ENCODE measurements at places on chromosomes 12 and 14.

- DNase-seq: no peak
Measured at GRCh38 chr14:103819503-103820307, 27.7 kb downstream of the PPP1R13B start.

DNA sequence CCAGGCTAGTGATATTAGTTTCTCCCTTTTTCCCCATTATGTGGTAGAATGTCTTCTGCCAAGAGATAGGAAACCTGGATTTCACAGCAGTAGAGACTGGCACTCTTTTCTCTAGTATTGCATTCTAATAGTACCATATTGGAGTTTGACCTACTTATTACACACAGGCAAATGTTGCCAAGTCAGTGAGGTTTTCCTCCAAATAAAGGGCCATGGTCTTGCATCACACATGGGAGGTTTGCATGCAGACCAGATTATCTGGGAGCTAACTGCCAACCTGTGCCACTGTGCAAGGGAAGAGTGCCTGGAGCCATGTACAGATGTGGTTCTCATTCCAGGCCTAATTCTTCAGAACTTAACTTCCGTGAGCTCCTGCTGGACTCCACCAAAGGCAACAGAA lies 113.3 kb downstream of the ANO6 start:
- no peak for DNase-seq

- no peak for DNase-seq
Measured at GRCh38 chr12:56126732-56127239, 1.3 kb upstream of the ESYT1 start.

DNA sequence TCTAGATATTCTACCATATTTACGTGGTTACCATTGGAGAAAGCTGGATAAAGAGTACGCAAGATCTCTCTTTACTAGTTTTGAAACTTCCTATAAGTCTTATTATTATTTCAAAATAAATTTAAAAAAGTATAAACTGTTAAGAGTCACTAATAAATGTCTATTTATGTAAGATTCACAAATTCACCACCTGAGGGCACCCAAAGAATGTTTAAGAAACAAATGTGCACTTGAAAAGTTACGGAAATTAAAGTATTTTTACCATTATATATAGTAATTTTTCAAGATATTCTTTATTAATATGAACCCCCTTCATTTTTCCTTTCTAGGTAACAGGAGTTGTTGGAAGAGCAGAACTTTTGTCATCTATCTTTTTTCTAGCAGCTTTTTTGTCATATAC lies 11.9 kb downstream of the TMTC3 start:
- DNase-seq: no peak

DNA sequence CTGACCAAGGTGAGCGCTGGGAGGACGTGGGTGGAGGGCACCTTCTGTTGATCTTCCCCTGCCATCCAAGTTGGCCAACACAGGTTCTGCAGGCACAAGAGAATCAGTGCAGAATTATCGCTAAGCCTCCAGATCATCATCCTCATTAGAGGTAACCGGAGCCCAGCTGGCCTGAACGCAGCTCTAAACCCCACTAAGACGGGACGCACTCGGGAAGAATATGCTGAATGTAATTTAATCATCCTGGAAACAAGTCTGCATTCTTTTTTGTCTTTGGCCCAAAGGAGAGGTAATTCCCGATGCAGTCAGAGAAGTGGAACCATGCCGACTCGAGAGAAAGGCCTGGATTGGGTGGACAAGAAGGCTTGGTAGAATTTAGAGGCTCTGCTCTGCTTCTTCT lies 111.0 kb upstream of the GSC start:
- no peak for DNase-seq
